Activated gamma-delta T cell treated with Interleukin-2 at 50 U/mL for 16 hours (primary cell): ENCODE measurements at places on chromosomes 5 and 9.

GRCh38 chr5:124843596-124843899 is 97.1 kb upstream of the ZNF608 start:
- no peak for DNase-seq

DNA sequence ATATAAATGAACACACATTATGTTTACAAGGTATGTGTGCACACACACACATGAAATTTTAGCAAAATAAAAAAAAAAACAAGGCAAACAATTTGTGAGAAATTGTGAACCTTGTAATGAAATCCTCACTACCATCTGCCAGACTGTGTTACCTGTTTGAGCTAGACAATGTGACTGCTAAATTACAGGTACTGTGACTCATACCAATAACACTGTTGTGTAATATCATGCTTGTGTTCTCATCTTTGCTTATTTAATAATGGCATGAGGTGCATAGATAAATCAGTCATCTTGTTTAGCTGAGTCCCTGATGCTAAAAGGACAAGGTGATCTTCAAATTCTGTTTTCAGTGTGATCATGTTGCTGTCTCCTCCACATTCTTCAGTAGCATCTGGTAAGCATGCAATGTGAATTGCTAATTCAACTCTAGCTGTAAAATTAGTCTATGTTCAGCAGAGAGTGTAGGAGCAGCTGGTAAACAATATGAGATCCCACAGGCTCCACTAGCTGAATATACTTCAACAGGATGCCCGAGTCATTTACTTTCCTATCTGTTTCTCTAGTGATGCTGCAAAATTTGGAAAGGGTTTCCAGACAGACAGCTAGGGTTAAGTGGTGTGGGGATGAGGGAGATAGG is 966.3 kb upstream of the C9orf72 start:
- DNase-seq = no peak

GRCh38 chr9:27943501-27943900 is 370.2 kb upstream of the C9orf72 start:
- no peak for DNase-seq

DNA sequence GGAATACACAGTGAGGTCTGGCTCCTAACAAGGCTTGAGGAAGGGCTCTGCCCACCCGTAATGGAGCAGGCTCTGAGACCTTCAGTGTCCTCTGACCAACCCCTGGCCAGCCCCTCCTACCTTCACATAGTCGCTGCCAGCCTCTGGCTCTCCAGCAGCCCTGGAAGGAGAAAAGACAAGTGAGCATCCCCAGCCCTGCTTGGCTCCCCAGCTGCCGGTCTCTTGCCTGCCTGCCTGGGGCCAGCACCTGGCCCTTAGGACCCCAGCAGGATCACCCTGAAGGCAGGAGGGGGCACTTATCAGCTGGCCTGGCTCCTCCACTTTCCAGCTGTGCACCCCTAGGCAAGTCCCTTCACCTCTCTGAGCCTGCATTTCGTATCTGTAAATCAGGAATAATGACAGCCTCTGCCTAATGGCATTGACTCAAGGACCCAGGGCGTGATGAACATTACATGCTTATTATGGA is 16.9 kb downstream of the SH2D3C start:
- no peak for DNase-seq

DNA sequence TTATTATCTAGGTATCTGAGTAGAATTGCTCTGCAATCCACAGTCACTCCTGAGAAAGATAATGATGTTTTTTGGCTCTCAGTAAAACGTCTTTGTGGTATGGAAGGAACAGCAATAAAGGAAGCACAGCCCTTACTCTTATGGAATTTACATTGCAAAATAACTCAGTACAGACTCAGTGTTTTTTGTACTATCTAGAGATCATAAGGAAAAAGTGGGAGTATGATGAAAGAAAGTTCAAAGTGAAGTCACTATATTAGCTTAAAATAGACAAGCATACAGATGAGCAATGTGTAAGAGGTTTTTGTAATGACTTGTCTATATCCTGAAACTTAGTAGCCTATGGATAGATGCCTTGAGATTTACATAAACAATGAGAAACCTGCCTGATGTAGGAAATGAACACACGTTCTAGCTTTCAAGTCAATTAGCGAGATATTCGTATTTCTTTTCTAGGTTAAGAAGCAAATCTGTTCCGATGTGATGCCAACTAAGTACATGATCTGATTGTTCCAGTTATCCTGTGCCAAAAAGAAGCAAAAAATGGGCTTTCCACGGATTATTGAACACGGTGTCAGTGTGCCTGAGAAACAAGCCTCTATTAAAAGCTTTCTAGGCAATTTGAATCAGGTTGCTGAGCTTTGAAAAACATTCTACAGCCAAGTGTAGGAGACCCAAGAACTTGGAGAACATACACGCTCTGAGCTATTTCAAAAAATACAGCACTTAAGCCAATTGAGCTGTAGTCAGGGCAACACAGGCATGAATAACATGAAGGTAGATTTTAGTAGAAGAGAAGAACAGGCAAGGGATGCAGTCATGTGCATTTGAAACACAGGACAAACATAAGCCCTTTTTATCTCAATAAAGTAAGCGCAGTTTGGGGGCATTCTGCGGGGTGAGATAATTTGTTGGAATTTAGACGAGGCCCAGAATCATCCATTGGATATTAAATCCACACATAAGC is 86.3 kb upstream of the TAF11L2 start:
- DNase-seq = no peak

DNA sequence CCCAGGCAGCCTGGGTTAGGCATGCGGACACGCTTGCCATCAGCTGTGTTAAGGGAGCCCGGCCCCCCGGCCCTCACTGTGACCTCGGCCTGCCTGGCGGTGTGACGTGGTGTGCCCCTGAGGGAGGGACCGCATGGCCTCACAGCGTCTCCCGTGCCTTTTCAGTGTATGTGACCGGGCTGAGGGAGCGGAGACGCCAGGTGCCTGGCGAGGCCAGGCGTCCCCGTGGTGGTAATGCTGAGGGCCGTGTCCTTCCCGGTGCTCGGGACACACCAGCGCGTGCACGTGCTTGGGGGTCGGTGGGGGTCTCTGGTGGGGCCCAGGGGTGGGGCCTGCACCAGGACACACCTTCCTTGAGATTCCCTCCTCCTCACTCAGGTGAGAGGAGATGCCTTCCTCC is 10.9 kb downstream of the RNU6ATAC start:
- DNase-seq = no peak

- no peak for DNase-seq
Observed at GRCh38 chr9:132412089-132412488, 2.1 kb downstream of the CFAP77 start.

DNA sequence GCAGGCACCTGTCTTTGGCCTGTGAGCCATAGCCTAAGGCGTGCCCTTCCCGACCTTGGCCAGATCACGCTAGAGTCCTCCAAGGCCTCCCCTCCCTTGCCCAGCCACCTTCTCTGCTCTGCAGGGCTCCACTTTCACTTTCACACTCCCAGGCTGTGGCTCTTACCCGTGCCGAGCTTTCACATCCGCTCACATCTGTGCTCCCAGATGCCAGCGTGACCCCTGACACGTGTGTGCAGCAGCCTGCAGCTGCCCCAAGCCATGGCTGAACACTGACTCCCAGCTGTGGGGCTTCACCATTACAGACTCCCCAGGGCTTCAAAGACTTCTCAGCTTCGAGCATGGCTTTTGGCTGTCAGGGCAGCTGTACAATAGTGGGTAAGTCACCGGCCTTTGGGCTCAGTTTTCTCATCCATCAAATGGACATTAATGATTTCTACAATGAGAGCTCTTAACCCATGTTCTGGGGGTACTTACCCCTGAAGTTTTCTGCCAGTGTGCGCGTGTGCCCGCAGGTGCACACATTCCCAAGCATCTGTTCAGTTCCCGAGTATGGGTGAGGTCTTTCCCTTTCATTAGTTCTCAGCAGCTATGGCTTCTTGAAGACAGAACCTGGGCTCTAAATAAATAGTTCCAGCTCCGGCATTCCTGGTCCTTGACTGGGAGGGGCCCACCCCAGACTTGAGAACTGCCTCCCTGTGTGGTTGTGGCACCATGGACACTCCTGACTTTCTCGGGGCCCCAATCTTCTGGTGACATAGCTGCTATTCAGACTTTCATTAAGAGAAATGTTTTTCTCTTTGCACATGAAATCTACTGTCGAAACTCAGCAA is 118.6 kb downstream of the RGS3 start:
- DNase-seq = peak; percentile 76

GRCh38 chr5:132661231-132662003 is 3.4 kb downstream of the IL13 start:
- no peak for DNase-seq

- no peak for DNase-seq
Observed at GRCh38 chr9:2291980-2292704, 277.0 kb downstream of the SMARCA2 start.

- DNase-seq = no peak
Observed at GRCh38 chr5:87277279-87277835, 9.7 kb downstream of the RASA1 start.

DNA sequence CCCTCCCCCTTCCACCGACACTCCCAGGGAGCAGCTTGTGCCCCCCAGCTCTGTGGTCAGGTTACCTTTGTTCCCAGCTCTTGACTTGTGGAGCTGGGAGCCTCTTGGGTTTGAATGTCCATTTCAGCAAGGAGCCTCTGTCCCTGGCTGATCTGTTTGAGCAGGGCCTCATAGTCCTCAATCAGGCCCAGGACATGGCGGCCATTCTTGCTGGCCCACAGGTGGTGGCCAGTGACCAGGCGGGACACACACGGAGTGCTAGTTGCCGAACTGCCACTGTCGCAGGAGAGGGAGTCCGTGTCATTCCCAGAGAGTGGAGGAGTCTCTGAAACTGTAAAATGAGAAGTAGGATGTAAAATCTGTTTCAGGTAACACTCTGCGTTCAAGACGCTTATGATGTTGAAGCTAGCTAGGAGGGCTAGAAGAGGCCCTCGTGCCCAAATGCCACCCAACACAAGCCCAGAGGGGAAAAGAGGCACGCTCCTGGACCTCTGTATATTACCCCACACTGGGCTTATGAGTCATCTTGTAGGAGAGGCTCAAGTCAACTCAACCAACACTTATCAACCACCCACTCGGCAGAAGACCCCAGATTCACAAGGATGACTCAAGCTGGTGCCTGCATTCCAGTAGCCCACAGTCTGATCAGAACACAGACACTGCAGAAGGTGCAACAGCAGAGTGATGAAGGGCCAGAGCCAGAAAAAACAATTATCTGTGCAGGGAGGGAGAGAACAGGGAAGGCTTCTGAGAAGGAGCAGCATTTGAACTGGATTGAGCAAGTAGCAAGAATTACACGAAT is 177.0 kb downstream of the CDK5RAP2 start:
- DNase-seq = no peak

- no peak for DNase-seq
Observed at GRCh38 chr5:163727028-163727427, 221.6 kb downstream of the MAT2B start.

- DNase-seq = no peak
Observed at GRCh38 chr5:150302301-150303069, at the start of gene ARSI. Gene ARSI, minus strand, starts transcription at chr5:150302905. Its CDS starts 532 bp downstream, at chr5:150302373.

GRCh38 chr9:101738566-101739183 is at the start of gene GRIN3A:
Gene GRIN3A, minus strand, starts transcription at chr9:101738647. Its CDS starts 668 bp downstream, at chr9:101737979.
- no peak for DNase-seq

DNA sequence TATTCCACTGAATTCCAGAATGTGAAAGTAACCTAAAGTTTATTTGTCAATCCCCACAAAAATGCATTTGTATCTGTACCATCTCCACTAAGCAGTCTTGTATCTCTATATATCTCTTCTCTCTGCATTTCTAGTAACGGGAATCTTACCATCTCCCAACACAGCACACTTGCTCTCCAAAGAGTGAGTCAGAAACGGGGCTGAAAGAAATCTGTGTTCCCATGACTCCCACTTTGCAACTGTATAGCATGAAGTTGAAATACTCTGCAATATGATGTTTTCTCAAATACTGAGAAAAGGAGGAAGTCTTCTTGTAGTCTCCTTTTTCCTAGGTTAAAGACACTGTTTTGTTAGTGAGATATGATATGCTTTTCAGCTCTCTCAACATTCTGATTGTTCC is 848.8 kb upstream of the ACO1 start:
- no peak for DNase-seq

- no peak for DNase-seq
Observed at GRCh38 chr5:81495286-81495685, 101.4 kb upstream of the ACOT12 start.

DNA sequence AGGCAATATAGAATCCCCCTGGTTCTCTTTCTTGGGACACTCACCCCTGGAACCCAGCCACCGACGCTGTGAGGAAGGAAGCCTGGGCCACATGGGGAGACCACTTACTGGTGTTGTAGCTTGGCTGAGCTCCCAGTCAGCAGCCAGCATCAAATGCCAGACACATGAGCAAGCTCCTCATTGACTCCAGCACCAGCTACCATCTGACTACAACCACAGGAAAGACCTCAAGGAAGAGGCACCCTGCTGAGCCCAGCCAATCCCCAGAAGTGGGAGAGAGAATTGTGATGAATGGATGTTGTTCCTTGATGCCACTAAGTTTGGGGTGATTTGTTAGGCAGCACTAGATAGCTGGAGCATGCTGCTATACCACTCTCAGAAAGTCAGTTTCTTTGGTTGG is 36.0 kb downstream of the BNIP1 start:
- no peak for DNase-seq

DNA sequence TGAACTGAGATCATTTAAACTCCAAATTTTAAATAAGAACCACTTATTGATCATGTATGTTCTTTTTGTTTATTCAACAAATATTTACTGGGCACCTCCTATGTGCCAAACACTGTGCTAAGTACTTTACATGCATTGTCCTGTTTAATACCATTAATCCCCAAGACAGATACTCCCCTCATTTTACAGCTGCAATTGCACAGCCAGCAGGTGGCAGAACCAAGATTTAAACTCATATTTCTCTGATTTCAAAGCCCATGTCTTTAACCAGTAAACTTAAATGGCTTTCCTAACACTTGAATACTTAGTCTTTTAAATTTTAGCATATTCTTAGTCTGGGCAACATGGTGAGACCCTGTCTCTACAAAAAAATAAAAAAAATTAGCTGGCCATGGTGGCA is 43.4 kb upstream of the KIAA1958 start:
- peak; percentile 12 for DNase-seq

DNA sequence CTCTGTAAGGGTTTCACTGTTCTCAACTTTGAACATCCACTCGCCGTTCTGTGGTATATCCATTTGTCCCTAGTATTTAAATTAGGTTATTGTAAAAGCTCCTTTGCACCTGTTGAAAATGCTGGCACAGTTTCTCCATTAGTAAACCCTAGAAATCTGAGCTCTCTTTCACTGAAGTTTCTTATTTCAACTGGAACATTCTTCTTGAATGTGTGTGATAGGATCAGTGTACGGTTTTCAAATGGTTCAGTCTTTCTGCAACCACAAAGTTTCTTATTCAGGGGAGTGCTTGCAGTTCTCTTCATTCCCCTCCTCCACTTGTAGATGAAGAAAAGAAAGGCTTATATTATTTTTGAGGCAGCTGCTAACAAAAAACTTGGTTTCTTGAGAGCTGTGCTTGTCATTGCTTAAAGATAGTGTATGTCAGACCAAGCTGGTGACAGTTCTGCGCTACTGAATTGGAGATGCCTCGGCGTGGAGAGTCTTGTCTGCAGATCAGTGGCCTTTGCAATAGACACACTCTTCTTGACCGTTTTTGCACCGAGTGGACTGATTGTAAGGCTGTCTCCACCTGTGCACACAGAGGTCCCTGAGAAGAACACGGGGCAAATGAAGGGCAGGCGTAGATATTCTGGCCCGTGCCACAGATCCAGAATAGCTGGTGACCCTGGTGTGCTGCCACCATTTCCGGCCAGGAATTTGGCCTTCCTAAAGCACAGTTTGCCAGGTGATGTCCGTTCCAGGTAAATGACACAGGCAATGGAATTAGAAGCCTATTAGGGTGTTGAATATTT is 102.2 kb downstream of the TRIO start:
- DNase-seq = no peak
